ENCODE measurements at places on chromosomes 6 and 20.

- no peak for DNase-seq
- no peaks in the 10 kb centered on the region for H3K36me3 ChIP-seq
- H3K4me3 ChIP-seq = no peak overlapping the region
- peaks cover 10% of the 10 kb centered on the region for H3K4me1 ChIP-seq
- no peak overlapping the region for H3K27ac ChIP-seq
Measured at GRCh38 chr20:49794336-49795134, 18.1 kb upstream of the SLC9A8 start.

DNA sequence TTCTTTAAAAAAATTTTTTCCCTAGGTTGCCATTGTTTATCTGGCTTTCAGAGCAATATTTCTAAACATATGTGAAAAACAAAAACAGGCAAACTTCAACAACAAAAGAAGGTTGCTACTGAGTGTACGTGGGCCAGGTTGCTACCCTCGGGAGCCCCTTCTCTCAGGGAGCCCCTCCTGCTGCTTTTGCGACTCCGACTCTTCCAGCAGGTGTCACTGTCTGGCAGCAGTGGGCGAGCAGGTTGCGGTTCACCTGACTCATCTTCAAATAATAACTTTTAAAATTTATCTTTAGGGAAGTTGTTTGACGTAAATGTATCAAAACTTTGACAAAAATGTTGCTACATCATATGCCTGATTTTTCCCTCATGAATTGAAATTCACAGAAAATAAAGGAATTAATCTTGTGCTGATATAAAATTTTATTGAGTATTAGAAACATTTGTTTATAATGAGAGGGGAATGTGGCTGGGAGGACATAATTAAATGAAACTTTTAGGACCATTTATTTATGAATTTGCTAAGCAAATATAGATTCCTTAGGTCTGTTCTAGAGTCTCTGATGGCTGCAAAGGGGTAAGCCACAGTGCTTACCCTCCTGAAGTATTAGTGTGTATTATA, 138.8 kb downstream of the HIVEP1 start:
- H3K27me3 ChIP-seq = no peaks in the 10 kb centered on the region
- H3K36me3 ChIP-seq = peaks cover 13% of the 10 kb centered on the region
- no peak overlapping the region for H3K27ac ChIP-seq
- no peak overlapping the region for H3K4me3 ChIP-seq

DNA sequence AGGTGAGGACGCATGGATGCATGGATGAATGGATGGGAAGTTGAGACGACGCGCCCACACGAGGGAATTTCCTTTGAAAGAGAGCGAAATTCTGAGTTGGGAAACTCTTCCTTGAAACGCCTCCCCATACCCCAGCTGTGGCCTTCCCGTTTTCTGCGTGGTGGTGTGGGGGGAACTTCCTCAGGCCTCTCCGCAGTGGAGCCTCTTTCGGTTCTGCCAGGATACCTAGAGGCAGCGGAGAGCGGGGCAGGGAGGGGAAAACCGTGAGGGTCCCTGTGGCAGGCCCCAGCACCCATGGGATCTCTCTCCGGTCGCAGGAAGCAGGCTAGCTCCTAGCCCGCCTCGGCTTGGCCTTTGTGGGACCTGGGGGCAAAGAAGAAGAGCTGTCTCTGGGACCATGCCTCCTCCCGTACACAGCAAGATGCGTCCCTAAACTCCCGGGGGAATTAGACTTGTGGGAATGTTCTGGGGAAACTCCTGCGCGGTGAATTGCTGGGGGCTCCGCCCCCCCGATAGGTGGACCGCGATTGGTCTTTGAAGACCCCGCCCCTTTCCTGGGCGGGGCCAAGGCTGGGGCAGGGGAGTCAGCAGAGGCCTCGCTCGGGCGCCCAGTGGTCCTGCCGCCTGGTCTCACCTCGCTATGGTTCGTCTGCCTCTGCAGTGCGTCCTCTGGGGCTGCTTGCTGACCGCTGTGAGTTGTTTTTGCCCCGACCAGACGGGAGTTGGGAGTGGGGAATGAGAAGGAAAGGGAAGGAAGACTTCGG, at the start of gene CD40:
Gene CD40, plus strand, starts transcription at position 611 of the 764 bp plus-strand sequence. Its CDS starts 30 bp downstream, at position 641.
- peak; percentile 61 for DNase-seq
- H3K27me3 ChIP-seq = peaks cover 51% of the 10 kb centered on the region
- peak within 1 kb of the TSS; percentile 81 for H3K4me3 ChIP-seq
- peak within 1 kb of the TSS; percentile 68 for H3K27ac ChIP-seq
- no peaks in the 10 kb centered on the region for H3K36me3 ChIP-seq

DNA sequence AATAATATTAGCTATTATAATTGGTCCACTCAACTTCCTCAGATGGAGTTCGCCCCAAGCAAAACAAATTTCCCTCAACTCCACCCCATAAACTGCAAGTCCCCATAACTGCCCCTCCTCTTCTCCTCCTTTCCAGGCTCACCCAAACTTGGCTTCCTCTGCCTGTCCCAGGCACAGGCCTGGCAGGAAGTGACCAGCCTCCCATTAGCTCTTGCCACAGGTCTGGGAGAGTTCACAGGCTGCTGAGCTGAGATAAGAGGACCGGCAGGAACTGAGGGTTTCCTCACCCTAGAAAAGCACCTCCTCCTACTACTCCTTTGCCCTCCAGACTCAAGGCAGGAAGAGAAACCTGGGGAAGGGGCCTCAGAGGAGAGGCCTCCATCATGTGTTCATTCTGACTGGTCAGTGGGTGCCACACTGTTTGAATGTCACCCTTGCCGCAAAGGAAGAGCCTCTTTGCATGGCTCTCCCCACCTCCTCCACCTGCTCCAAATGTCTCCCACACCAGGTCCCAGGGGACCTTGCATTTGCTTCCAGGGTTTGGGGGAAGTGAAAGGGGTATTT, 24.5 kb upstream of the SMIM29 start:
- H3K4me3 ChIP-seq = no peak overlapping the region
- DNase-seq = no peak
- H3K27ac ChIP-seq = no peak overlapping the region
- H3K4me1 ChIP-seq = peaks cover 6% of the 10 kb centered on the region
- H3K36me3 ChIP-seq = peaks cover 1% of the 10 kb centered on the region

DNA sequence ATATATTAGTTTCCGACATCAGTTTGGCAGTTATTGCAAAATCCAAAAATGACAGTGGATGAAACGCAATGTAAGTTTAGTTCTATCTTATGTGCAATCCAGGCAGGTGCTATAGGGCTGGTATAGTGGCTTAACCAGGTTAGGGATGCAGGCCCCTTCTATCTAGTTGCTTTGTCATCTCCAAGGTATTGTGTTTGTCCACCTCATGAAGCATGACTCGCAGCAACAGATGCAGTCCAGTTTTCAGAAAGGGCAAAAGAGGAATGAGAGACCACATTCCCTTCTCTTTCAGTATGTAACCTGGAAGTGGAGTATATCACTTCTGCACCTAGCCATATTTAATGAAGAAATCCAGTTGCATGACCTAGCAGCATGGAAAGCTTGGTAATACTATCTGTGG, 59.7 kb downstream of the PKIB start:
- H3K4me1 ChIP-seq = peaks cover 52% of the 10 kb centered on the region
- no peaks in the 10 kb centered on the region for H3K27me3 ChIP-seq
- H3K27ac ChIP-seq = no peak overlapping the region
- H3K4me3 ChIP-seq = no peak overlapping the region
- H3K36me3 ChIP-seq = peaks cover 6% of the 10 kb centered on the region

DNA sequence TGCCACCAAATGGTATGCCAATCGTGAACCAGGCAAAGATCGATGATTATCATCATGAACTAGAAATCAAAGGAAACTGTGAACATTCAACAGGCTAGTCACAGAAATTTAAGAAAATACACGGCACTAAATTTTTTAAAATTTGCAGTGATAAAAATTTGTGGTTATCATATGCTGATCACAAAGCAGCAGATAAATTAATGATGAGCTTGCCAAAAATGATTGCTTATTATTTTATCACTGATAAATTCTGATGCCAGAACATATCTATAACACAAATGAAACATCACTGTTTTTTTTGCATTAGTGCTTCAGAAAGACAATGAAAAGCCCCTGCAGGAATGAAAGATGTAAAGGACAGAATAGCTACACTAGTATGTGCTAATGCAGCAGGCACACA, 1413.2 kb upstream of the MAP3K7 start:
- no peaks in the 10 kb centered on the region for H3K36me3 ChIP-seq
- no peak for DNase-seq
- H3K27ac ChIP-seq = no peak overlapping the region
- H3K4me3 ChIP-seq = no peak overlapping the region
- peaks cover 9% of the 10 kb centered on the region for H3K27me3 ChIP-seq

DNA sequence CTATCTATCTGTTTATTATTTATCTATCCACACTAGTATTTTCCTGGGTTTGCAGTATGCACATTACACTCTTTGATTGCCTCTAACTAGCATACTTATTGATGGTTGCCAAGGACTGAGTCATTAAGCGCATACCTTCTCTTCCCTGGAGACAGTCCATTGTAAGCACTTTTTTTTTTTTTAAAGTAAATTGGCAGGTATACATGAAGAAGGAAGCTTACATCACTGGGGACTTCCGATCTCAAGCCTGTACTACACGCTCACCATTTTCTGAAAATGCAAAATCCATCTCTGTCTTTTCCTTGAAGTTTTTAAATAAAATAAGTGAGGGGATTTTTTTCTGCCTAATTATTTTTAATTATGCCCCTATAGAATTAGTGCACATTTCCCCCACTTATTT, 63.5 kb downstream of the HMGN3 start:
- H3K4me1 ChIP-seq = peaks cover 7% of the 10 kb centered on the region
- no peaks in the 10 kb centered on the region for H3K36me3 ChIP-seq
- H3K27me3 ChIP-seq = no peaks in the 10 kb centered on the region
- DNase-seq = no peak
- H3K27ac ChIP-seq = no peak overlapping the region

- H3K36me3 ChIP-seq = no peaks in the 10 kb centered on the region
- DNase-seq = no peak
- H3K27ac ChIP-seq = no peak overlapping the region
- no peaks in the 10 kb centered on the region for H3K4me1 ChIP-seq
Measured at GRCh38 chr20:22288957-22289356, 295.4 kb downstream of the FOXA2 start.

GRCh38 chr20:17172836-17173516, 53.9 kb upstream of the PCSK2 start:
- DNase-seq = no peak
- peaks cover 20% of the 10 kb centered on the region for H3K4me1 ChIP-seq
- H3K27ac ChIP-seq = no peak overlapping the region

- H3K27me3 ChIP-seq = no peaks in the 10 kb centered on the region
- no peak overlapping the region for H3K27ac ChIP-seq
- H3K36me3 ChIP-seq = peaks cover 5% of the 10 kb centered on the region
- H3K4me3 ChIP-seq = no peak overlapping the region
- no peak for DNase-seq
Measured at GRCh38 chr20:36214684-36215256, 21.5 kb upstream of the AAR2 start.

GRCh38 chr6:32203426-32204267, 11.2 kb upstream of the GPSM3 start:
- no peak for DNase-seq
- peaks cover 15% of the 10 kb centered on the region for H3K27me3 ChIP-seq
- H3K4me3 ChIP-seq = no peak overlapping the region
- H3K36me3 ChIP-seq = no peaks in the 10 kb centered on the region

- peaks cover 6% of the 10 kb centered on the region for H3K36me3 ChIP-seq
- peaks cover 60% of the 10 kb centered on the region for H3K4me1 ChIP-seq
- H3K4me3 ChIP-seq = no peak overlapping the region
- H3K27me3 ChIP-seq = no peaks in the 10 kb centered on the region
- DNase-seq = no peak
Measured at GRCh38 chr6:133404151-133404550, 163.0 kb downstream of the EYA4 start.

DNA sequence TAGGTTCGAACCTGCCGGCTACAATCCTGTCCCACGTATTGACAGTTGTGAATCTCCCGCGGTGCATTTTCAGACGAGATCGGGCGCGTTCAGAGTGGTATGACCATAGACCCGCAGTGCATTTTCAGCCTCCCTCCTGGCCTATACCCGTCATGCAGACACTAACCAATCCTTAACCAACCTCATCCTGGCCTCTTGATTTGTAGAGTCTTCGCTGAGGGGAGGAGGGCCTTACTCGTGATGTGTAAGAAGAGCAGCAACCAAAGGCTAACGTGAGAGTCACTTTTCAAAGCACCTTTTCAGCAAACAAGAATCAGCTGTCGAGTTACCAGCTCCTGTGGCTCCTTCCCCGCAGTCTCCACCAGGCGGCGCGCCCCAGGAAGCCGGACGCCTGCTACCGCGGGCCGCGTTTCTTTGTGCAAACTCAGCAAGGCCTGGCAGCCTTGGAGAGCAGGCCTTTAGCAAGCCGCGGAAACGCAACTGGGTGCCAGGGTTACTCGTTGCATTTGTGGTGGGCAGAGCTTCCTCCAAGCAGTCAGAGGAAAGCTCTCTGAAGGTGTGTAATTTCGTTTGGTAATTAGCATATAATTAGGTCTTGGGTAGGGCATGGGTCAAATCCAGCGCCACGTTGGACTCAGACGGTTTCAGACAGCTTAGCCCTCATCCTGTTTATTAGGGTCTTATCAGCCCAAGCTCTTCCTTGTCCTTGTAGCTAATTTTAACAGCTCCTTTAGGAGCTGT, 139.8 kb downstream of the OR2B2 start:
- H3K36me3 ChIP-seq = no peaks in the 10 kb centered on the region
- peaks cover 31% of the 10 kb centered on the region for H3K27me3 ChIP-seq
- H3K4me3 ChIP-seq = peak overlapping the region; percentile 62
- peak overlapping the region; percentile 77 for H3K27ac ChIP-seq

- peaks cover 1% of the 10 kb centered on the region for H3K36me3 ChIP-seq
- no peak overlapping the region for H3K4me3 ChIP-seq
- DNase-seq = no peak
- no peaks in the 10 kb centered on the region for H3K27me3 ChIP-seq
- peaks cover 46% of the 10 kb centered on the region for H3K4me1 ChIP-seq
Measured at GRCh38 chr6:139568151-139568955, 193.9 kb upstream of the CITED2 start.

DNA sequence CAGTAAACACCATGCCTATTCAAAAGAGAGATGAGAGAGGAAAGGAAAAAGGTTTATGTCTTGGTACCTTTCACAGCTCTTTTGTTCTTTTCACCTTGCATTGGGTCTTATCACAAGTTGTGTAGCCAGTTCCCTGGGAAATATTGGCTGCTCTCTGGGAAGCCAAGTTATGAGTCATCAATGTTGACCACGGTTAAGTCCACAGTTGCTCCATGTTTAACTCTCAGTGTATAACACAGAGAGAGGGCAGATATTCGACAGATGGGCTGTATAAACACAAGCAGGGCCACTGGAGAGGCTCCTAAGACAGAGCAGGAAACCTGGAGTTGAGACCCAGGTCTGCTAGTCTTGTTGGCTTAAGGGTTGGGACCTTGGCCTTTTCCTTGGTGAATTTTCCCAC, 718.6 kb downstream of the QKI start:
- no peaks in the 10 kb centered on the region for H3K36me3 ChIP-seq
- H3K4me1 ChIP-seq = no peaks in the 10 kb centered on the region
- DNase-seq = no peak
- H3K4me3 ChIP-seq = no peak overlapping the region
- no peak overlapping the region for H3K27ac ChIP-seq

DNA sequence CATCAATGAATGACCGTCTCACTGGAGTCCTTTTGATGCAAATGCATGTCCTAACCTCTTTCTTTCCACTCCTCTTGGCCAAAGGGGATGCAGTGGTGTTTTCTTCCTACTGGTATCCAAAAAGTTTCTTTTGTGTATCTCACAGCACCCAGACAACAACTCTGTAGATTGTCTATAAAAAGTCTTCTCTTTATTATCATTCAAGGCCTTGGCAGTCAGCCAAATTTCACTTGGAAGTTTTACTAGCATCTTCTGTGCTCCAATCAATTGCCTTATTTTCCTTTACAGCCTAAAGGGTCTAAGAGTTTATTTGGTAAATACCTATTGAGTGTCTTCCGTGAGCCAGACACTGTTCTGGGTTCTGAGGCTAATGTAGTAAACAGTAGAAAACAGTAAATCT, 150.2 kb upstream of the RNF217 start:
- no peaks in the 10 kb centered on the region for H3K36me3 ChIP-seq
- DNase-seq = no peak
- peaks cover 18% of the 10 kb centered on the region for H3K27me3 ChIP-seq
- peaks cover 6% of the 10 kb centered on the region for H3K4me1 ChIP-seq
- no peak overlapping the region for H3K27ac ChIP-seq
